Brain (organoid and tissue), 16 donors: ENCODE measurements at places on chromosomes 7 and 10.

DNA sequence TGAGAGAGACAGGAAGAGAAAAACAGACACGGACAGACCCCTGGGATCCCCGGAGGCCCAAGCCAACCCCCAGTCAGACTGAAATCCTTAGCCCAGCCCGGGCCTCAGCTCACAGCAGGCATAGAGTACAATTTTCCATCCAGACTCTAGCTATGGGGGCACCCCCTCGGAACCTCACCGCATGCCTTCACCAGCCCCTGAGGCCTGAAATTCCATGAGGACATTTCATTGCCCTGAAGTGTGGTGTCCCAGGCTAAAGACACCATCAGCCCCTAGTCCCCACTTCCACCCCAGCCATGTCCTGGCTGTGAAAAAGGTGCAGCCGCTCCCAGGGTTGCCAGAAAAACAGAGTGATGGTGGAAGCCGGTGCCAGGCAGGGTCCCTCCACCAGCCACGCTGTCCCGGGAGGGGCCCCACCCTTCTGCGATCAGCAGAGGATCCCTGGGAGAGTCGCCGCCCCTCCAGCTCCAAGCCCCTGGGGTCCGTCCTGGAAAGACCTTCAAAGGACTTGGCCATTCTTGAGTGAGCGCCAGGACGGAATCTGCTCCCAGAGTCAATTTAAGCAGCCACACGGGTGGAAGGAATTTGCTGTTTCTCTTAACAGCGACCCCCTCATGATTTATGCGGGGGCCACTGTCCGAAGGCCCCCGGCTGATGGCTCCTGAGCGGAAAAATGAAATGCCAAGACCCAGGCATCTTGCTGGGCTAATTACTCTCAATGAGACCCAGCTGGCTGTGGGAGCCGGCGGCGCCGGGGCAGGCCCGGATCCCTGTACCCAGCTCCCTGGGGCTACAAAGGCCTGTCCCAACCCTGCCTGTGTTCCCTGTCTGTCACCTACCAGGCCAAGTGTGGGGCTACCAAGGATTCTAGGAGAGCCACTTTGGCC, 23.2 kb downstream of the MYL10 start:
- no peak for DNase-seq

DNA sequence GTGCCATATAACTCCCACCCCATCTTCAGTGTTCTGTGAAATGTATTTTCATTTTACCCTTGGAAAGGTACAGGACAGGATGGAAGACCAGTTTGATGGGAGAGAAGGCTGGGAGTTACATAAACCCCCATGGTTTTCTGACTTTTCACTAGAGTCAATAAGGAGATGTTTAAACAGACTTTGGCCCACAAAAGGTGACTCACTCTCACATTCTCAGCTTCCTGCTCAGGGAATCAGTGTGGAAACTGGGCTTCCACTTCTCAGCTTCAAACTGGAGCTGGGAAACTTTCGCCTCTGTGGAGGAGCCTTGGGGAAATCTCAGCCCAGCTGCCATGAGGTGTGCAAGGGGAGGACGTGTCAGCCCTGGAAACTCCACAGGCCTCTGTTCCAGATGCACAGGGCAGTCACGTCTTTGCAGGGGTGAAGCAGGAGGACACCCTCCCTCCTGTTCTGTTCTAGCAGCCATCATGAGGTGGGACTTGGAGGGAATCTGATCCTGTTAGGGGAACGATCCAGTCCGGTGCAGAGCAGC, 560.5 kb upstream of the GALNT17 start:
- DNase-seq: no peak

- DNase-seq: peak; percentile 83
Measured at GRCh38 chr10:35640951-35641675, 983 bp downstream of the FZD8 start.

DNA sequence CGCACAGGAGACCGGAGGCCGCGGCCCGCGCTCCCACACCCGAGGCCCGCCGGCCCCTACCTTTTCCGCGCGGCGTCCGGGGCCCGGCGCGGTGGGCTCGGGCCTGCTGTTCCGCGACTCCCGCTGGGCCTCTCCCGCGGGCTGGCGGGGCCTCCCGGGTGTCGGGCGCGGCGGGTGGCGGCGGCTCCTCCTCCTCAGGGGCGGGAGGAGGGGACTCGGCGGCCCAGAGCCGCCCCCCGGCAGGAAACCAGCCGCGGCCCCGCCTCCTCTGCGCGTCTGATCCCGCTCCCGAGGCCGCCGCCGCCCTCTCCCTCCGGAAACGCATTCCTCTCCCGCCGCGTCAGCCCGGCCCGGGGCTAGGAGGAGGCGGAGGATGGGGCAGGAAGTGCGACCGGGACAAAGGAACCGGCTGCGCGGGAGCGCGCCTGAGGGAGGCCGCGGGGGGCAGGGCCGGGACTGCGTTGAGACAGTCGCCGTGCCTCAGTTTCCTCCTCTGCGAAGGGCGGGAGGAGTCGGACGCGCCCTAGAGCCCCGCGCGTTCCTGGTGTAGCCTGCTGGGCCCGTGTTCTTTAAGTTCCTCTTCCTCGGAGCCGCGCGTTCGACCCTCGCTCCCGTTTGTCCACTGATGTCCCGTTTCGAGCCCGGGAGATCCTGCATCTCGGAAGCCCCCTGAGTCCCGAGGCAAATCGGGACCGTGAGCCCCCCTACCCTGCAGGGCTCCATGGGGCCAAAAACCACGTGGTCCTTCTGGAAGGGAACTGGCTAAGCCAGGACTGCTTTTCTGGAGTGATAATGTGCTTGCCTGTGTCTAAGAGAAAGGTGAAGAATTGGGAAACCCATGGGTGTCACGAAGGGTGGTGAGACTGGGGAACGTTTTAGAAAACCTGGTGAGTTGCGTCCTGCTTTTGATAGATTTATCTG, at the start of gene ITGB1:
Gene ITGB1, minus strand, starts transcription at position 146 of the 921 bp plus-strand sequence. CDS start 22,672 bp downstream, outside the sequence.
- peak; percentile 96 for DNase-seq

DNA sequence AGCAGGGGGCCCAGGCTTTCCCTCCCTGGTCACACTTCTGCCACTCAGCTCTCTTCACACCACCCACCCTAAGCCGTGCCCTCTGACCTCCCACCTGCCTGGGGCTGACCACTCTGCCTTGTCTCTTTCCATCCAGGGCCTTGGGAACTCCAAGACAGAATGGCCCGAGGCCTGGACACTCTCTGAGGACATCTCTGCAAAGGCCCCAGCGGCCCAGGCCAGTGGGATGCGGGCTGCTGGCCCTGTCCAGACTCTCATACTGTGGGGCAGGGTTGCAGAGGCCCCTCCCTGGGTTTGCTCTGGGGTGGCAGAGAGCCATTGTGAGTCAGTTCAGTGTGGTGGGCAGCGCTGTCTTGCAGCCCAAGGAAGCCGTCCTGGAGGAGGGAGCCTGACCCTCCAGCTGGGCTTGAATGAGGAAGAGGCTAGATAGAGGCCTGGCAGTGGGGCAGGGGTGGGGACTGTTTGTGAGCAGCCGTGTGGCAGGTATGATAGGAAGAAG, 39.9 kb upstream of the RABGEF1 start:
- no peak for DNase-seq

DNA sequence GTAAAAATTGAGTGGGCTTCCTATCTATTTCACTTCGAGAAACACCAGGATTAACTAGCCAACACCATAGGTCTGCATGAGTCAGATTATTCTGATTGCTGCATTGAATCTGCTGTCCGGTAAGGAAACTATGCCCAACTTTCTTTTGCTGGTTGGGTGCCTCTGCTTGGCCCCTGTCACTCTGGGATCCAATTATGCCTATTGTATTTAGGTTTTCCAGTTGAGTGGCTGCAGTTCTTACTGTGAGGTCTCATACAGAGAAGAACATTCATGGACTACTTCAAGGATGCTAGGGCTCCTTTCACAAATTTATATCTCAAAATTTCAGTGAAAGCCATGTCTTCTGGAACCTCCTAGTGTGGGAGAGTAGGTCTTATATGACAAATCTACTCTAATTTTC, 215.1 kb upstream of the SORCS1 start:
- DNase-seq: no peak

- peak; percentile 68 for DNase-seq
Measured at GRCh38 chr10:31707093-31708039, 221.3 kb downstream of the ARHGAP12 start.

GRCh38 chr10:116602648-116603400, 12.1 kb downstream of the PNLIPRP1 start:
- no peak for DNase-seq

GRCh38 chr10:132588301-132589013, 50.9 kb downstream of the INPP5A start:
- no peak for DNase-seq

DNA sequence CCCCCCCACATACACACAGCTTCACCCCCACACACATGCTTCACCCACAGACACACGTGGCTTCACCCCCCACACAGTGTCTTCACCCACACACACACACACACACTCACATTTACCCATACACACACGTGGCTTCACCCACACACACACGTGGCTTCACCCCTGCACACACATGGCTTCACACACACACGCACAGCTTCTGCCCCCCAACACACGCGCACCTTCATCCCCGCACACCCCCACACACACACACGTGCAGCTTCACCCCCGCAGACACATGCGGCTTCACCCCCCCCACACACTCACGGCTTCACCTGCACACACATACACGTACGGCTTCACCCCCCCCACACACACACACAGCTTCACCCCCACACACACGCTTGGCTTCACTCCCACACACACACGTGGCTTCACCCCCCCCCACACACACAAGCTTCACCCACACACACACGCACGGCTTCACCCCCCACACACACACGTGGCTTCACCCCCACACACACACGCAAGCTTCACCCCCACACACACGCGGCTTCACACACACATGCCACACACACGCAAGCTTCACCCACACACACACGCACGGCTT, 82.4 kb downstream of the NKX6-2 start:
- no peak for DNase-seq

DNA sequence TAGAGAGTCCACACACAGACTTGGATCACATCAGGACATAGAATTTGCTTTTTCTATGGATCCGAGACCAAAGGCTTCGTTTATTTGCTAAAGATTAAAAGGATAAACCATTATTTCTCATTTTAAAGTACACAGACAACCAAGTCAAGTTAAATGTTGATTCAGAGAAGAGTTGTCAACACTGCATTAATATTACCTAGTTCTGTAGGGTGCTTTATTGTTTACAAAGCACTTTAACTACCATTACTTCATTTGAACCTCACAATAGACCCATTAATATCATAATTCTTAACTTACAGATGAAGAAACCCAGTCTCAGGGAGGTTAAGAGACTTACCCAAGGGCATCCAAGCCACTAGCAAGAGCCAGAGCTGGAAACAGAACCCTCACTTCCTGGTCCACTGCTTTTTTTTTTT, 43.2 kb upstream of the GSAP start:
- no peak for DNase-seq

- peak; percentile 69 for DNase-seq
Measured at GRCh38 chr7:1065585-1066241, 21.4 kb downstream of the GPR146 start.

GRCh38 chr10:78454123-78454645, 420.5 kb downstream of the RPS24 start:
- DNase-seq: no peak

- no peak for DNase-seq
Measured at GRCh38 chr10:54587971-54588370, 213.1 kb downstream of the PCDH15 start.

DNA sequence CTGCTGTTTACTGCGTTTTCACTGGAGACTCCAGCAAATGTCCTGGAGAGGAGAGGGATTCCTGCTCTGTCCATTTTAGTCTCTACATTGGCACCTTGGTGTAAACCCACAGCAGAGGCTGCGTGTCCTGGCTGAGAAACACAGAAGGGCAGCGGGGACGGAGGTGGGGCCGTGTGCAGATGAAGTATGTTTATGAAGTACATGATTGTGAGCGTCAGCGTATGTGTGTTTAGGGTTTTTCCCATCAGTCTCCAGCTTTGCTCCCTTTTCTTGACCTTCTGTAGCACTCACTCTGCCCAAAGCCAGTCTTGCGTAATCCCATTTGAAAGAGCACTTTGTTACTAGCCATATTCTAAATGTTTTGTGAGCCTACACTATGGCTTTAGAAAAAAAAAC, 750.7 kb upstream of the SORCS1 start:
- peak; percentile 49 for DNase-seq
